ENCODE measurements at places on chromosomes 4 and X.

DNA sequence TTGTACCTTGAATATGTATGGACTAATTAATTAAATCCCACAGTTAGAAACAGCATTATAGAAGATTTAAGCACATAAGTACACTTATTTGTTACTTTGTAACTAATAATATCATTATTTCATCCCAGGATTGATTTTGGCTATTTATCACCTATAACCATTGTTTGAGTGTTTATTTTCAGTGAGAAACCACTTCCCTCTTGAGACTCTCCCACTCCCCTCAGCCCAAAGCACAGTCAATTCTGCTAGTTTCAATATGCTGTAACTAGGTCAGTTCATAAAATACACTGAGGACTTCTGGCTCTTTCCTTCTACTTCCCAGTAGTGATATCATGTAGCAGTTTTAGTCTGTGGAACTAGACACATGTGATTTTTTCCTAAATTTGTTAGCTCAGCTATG lies 16.3 kb downstream of the OFD1 start:
- DNase-seq, result no peak

- no peak for DNase-seq
Observed at GRCh38 chrX:11655282-11656015, 10.3 kb downstream of the ARHGAP6 start.

DNA sequence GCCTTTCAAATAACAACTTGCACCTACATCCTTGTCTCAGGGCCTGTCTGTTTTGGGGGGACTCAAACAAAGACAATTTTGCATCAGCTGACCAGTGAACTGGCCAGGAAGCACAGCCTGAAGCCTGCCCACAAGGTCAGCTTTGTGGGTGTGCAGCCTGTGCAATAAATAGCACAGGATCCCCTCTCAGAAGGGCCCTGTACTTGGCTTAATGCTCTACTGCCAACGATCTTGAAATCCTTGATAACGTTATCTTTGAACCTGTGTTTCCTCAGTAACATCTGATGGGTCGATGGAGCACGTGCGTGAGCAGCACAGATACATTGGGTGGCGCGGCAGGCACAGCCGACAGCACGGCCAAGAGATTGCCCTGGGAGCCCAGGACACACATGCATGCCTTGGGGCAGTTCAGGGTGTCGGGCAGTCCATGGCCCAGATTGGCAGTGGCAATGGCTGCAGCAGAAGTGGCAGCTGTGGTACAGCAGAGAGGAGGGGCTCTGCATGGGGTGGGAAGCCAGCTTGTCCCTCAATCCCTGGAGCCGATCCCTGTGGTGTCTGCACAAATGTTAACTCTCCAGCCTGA lies 58.8 kb upstream of the ATP6AP2 start:
- no peak for DNase-seq

DNA sequence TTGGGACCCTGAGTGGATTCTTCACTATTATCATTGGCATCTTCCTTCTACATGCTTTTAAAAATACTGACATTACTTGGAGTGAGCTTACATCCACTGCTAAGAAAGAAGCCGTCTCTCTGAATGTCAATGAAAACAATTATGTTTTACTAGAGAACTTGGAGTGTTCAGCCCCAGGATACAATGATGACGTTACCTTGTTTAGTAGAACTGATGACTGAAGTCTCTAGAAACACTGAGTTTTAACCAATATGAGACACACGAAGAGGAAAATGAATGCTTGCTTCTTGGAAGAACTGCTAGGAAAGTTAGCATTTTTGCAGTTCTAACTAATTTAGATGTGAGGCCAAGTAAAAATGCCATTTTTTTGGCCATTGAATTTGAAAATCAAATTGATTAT lies 19.4 kb downstream of the NIPAL1 start:
- no peak for DNase-seq

- no peak for DNase-seq
Observed at GRCh38 chr4:81418572-81418971, 53.1 kb downstream of the RASGEF1B start.

GRCh38 chr4:67712650-67713528 lies 11.9 kb upstream of the UBA6 start:
- DNase-seq, result no peak

- DNase-seq, result no peak
Observed at GRCh38 chr4:183478123-183478522, 26.7 kb upstream of the ING2 start.

- DNase-seq, result no peak
Observed at GRCh38 chrX:133493366-133493765, 78.1 kb upstream of the GPC4 start.

- DNase-seq, result peak; percentile 14
Observed at GRCh38 chr4:108060164-108060563, 70.5 kb downstream of the HADH start.

DNA sequence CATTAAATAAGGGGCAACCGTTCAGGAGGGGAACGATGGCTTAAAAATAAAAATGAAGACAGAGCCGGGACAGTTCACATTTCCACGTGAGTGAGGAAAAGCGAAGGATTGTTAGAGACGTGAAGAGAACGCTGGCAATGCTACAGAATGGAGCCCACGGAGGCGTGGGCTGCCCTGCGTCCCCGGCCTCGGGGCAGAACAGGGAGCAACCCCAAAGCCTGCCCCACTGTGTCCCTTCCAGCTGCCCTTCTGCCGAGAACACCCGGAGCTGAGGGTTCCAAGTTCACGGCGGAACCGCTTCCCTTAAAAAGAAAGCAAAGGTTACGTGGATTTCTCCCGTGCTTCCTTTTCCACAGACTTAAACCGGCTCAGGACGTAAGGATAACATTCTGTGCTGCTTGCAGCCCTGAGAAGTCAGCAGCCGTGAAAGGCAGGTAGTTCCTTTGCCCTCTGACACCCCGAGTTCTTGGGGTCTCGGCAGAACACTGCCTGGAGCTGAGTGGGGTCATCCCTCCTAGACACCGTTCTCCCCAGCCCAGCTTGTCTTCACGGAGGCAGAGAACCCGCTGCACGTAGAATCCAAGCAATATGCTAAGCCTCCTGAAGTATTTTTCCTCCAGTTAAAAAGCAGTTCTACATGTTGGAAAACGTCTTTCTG lies 14.2 kb downstream of the DHRSX start:
- DNase-seq, result no peak

- no peak for DNase-seq
Observed at GRCh38 chr4:8338351-8338961, 68.9 kb downstream of the HTRA3 start.

- DNase-seq, result no peak
Observed at GRCh38 chr4:26253968-26254367, 66.8 kb upstream of the RBPJ start.

DNA sequence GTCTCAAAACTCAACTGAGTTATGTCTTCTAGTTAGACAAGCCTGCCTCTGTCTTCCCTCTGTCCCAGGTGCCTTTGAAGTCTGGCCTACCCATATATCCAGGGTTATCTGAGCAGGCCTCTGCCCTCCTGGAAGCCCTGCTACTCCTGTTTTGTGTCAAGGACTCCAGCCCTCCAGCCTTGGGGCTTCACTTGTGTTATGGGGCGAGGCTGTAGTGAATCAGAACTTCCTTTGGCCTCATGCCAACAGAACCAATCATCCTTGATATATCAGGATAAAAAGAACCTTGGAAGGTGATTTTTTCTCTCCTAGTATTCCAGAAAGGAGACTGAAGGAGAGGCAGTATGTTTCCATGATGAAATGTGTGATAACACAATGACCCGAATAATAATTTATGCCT lies 8.9 kb upstream of the ADGRG4 start:
- DNase-seq, result no peak

- DNase-seq, result no peak
Observed at GRCh38 chr4:5027346-5027745, 8.1 kb upstream of the CYTL1 start.

- DNase-seq, result no peak
Observed at GRCh38 chrX:139388254-139388653, 142.3 kb upstream of the F9 start.
